Hindlimb muscle (tissue), 1 donor: ENCODE measurements at places on chromosomes 7 and 10. TPM values are rescaled to one million over a fixed set of nuclear protein-coding genes. Genes with fewer than 3 reads are reported as not detected.

DNA sequence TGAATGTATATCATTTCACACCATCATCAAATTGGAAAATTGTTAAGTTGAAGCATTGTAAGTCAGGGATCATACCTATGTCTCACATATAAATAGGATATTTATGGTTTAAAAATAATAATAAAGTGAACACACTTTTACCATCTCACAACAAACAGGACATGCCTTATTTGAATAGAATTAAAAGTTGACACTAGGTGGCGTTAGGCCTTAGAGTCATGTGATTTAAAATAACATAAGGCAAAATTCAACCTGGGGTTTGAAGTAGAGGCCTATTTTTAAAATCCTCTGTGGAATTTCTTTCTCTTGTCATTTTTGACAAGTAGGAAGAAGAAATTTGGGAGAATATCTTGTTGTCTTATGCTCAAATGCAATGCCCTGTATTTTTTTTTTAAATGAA, 184.7 kb upstream of the PCDH15 start:
- DNase-seq, result peak; percentile 4

DNA sequence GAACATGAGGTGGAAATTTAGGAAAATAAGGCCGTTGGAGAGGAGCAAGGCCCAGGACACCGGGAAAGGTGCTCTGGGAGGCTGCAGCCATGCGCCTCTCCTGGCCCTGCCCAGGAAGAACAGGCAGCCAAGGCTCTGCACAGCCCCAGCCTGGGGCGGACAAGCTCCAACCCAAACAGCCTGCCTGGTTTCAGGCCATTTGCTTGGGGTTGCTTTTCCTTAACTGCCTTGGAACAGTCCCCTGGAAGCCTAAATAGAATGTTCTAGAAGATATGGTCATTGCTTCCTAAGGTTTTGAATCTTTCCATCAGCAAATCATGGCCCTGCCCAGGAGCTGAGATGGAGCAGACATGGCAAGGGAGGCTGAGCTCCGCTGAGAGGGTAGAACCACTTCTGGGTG, 11.0 kb downstream of the VSTM4 start:
- DNase-seq, result no peak

- DNase-seq, result no peak
Observed at GRCh38 chr7:141189231-141189630, 115.4 kb downstream of the TMEM178B start.

DNA sequence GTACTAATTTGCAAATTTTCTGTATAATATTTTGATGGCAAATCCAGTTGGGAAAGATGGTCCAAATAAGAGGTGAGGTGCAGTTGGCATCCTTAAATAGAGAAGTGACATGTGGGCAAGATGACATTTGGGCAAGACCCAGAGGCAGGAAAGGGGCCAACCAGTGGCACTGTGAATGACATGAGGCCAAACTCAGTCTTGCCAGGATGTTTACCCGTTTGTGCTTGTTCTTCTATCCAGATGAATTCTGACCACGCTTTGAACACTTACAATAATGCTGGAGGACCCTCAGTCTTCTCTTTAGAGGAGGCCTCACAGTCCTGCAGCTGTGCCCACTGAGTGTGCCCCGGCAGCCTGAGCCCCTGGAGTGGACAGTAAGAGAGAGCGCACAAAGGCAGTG, 45.1 kb downstream of the KCNMA1 start:
- DNase-seq, result no peak

GRCh38 chr7:137488038-137488437, 144.5 kb upstream of the PTN start:
- DNase-seq, result peak; percentile 11

- DNase-seq, result no peak
Observed at GRCh38 chr7:121620953-121621606, 225.0 kb upstream of the FAM3C start.

DNA sequence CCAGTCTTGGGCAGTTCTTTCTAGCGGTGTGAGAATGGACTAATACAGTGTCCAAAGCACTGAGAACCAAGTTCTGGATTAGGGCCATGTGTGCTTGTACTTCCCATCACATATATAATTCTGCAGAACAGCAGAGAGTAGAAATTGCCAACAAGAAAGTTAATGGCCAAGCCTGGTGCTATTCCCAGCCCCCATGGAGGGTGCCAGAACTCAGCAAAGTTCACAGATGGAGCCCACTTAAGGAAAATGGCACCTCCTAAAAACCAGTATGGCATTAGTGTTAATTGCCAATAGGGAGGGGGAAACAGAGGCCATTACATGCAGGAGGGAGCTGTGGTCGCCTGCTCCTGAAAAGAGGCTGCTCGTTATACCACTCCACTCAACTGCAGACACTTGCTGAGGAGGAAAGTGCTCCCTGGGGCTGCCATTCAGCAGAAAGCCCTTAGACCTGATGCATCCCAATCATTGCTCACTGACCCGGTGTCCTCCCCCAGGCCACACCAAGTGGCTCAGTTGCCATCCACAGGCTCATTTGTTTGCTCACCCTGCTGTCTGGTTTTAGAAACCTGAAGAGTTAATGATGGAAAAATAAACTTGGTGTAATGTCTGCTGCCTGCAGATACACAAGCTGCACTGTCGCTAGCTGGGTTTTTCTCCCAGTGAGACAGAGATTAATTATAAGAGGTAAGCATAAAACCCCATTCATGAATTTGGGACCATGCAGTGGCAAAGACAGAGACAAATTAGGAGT, 280.6 kb downstream of the GFRA1 start:
- no peak for DNase-seq

GRCh38 chr7:130417213-130417612, 23.6 kb downstream of the CEP41 start:
- DNase-seq, result no peak

DNA sequence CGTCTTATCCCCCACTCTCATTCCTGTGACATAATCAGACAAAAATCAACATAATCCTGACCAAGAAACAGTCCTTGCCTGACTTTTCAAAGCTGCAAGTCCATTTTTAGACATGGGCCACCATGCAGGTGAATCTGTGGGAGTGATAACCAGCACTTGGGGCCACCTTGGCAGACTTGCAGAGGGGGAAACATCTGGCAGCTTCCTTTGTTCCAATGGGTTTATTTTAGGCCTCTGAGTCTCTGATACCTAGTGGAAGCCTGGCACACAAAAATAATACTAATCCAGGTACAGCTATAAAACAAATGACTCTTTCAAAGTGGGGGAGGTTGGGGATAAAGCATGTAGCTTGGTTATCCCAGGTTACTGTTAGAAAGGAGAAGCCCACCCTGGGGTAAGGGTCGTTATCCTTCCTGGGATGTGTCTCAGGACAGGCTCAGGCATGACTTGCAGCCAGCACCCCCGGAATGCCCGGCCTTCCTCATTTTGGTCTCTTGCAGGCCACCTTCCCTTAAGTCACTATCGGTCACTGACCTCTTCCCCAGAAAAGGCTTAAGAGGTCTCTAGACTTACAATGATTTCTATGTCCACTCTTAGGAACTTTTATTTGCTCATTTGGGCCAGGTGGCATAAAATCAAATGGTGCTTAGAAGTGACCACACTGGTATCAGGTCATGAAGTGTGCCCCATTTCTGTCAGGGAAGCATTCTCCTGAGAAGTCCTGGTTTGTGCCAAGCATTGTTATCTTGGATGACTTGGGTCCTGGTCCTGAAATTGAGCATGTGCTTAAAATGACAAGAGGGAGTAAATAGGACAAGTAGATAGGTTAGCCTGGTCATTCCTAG, 37.6 kb downstream of the EEPD1 start:
- no peak for DNase-seq

DNA sequence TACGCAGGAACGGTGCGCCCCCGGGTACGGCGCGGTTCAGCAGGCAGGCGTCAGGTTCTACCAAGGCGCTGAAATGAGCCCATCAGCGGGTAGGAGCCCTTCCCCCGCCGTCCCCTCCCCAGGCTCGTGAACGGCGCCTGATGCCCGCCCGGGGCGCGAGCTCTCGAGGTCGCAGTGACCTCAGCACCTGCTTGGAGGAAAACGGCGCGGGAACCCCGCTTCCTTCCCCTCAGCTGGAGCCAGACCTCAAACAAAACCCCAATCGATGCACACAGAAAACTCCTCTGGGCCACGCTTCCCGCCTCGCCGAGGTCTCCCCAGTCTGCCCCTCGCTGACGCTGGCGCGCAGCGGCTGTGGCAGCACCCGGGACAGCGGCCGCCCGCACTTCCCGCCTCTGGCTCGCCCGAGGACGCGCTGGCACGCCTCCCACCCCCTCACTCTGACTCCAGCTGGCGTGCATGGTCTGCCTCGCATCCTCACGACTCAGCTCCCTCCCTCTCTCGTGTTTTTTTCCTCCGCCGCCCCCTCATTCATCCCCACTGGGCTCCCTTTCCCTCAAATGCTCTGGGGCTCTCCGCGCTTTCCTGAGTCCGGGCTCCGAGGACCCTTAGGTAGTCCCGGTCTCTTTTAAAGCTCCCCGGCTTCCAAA, 514 bp upstream of the GAD2 start:
- DNase-seq, result peak; percentile 35

GRCh38 chr7:44078521-44078920, 3.8 kb downstream of the POLM start:
- no peak for DNase-seq

GRCh38 chr10:23190872-23191763, 994 bp upstream of the PTF1A start:
- no peak for DNase-seq

DNA sequence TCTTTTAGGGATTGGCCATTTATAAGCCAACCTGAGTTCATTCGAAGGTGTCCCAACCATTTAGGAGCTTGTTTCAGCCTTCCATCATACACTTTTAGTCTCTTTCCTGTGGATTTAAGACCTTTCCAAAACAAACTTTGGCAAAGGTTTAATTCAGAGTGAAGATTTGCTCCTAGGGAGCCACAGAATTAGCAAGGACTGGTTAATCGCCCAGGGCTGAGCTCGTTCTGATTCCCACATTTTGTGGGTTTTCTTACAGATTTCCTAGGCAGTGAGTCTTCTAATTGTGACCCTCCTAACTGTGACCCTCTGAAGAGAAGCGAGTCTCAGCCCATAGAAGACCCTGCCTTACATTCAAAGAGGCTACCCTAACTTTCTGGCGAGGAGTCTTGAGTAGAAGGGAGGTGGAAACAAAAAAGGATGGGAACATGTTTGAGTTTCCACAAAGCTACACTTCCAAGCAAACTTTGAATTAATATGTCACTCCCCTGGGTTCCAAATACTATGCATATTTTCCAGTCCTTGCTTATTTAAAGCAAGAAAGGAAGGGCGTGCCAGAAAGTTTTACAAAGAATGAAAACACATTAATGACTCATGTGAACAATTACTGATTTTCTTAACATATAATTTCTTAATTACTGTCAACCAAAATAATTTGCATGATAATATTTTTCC, 118.3 kb downstream of the ARID5B start:
- DNase-seq, result peak; percentile 55

DNA sequence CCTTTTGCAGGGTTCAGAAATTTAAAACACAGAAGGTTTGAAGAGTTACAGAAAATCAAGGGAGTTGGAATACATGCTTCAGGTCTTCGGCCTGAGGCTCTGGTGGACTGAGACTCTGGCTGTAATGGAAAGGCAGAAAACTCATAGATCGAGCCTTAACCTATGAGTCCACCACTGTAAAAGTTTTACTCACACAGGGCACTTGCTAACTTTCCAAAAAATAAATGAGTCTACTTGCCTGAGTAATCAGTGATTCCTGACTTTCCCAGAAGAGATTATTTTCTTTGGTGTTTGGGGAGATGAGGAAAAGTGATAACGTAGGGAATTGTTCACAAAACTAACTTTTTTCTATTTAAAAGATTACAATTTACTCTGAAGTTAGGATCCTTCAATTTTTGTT, 108.0 kb downstream of the MBL2 start:
- no peak for DNase-seq

DNA sequence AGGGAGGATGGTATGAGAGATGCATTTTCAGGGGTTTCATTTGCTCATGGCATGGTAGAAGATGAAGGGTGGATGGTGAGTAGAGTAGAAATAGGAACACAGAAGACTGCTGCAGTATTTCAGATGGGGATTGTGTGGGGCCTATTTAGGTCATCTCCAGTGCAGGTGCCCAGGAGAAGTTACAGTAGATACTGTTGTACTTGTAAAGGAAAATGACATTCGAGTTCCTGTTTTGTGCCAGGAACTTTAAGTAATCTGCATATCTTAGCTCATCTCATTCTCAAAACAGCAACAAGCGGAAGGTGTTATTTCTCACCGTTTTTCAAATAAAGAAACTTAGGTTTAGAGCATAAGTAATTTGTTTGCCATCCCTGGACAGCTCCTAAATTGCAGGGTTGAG, 156.2 kb downstream of the AUTS2 start:
- no peak for DNase-seq

DNA sequence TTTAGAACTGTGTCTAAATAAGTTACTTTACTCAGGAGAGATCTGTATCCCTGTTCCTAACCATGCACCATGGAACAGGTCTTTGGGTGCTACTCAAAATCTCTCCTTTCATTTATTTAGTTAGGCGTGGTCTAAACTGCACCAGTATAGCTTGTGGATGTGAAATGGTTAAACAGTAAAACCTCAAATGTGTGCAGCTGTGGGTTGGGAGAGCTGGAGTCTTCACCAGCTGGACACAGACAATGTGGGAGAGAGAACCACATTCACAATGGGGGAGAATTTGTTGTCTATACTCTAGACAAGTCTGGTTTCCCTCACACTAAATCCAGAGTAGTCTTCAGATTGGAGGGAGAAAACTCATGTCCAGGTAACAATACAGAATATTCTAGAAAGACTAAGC, 31.2 kb upstream of the IKZF1 start:
- DNase-seq, result no peak

DNA sequence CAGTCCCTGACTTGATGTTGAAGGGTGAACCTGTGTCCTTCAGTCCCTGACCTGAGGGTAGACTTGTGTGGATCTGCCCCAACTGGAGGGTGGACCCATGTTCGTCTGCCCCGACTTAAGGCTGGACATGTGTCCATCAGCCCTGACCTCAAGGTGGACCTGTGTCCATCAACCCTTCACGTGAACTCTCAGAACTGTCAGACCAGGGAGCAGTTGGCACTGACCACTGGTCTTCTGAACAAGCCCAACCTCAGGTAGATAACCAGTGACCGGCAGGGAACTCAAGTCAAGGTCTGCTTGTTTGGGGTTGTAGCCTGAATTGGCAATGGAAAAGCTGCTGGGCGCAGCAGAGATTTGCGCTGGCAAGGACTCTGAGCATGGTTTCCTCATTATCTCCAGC, 96.5 kb downstream of the ADCY1 start:
- no peak for DNase-seq

- no peak for DNase-seq
Observed at GRCh38 chr7:34835901-34836600, 178.0 kb downstream of the NPSR1 start.

Gene CPA2
- 0.28 TPM for polyA plus RNA-seq

Gene NUTM2E
- polyA plus RNA-seq, result 0.67 TPM

Gene GPR37
- polyA plus RNA-seq, result 41.0 TPM

Gene TEX47
- polyA plus RNA-seq, result not detected

Gene TAS2R41
- not detected for polyA plus RNA-seq

Gene CALHM1
- polyA plus RNA-seq, result 0.06 TPM

Gene SORBS1
- 72.6 TPM for polyA plus RNA-seq

Gene NHLRC2
- polyA plus RNA-seq, result 14.7 TPM

Gene ACHE
- polyA plus RNA-seq, result 82.8 TPM

Gene CYP2C19
- polyA plus RNA-seq, result not detected

Gene SCRN1
- polyA plus RNA-seq, result 27.4 TPM

Gene MPP7
- polyA plus RNA-seq, result 2.3 TPM

Gene EVX1
- polyA plus RNA-seq, result not detected

Gene LIPN
- polyA plus RNA-seq, result not detected
